ENCODE measurements at places on chromosomes 1 and 21. TPM values are rescaled to one million over a fixed set of nuclear protein-coding genes. Genes with fewer than 3 reads are reported as not detected.

DNA sequence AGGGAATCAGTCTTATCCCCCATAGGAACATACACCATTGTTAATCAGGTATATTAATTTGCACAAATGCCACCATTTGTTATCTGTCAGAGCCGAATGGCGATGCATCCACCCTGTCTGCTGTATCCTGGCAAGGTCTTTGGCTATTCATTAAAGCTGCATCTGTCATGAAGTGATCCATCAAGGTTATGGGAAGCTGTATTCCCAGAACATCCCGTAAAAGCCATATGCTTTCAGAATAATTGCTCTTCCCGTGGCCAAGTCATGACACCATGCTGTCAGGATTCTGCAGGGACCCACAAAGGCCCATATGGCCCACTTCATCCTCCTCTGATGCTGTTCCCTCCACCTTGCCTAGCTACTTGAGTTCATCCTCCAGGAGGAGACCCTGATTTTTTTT is 103.9 kb downstream of the RAVER2 start:
- no peak for DNase-seq

DNA sequence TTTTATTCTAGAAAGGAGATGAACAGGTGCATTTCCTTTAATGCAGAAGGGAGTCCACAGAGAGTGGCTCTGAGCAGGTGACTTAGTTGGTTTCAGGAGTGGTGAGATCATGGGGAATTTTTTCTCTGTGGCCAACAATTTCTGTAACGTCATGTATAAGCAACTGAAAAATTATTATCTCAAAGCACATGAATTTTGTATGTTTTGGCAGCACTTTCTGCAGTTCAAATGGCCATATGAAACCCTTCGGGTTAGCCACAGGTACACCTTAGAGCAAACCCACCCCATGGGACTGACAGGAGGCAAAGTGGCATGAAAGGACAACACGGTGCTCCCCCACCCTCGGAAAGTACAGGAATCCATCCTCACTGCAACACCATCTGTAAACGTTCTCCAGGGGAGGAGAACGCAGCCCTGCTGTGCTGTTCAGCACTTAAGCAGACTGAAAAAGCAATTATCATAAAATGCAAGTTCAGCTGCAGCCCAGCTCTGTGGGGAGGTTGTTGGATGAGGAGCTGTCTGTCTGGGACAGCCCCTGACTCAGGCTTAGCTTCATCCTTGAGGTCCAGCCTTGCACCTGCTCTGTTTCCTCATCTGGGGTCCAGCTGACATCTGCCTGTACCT is 55.8 kb upstream of the CLDN14 start:
- DNase-seq: no peak

DNA sequence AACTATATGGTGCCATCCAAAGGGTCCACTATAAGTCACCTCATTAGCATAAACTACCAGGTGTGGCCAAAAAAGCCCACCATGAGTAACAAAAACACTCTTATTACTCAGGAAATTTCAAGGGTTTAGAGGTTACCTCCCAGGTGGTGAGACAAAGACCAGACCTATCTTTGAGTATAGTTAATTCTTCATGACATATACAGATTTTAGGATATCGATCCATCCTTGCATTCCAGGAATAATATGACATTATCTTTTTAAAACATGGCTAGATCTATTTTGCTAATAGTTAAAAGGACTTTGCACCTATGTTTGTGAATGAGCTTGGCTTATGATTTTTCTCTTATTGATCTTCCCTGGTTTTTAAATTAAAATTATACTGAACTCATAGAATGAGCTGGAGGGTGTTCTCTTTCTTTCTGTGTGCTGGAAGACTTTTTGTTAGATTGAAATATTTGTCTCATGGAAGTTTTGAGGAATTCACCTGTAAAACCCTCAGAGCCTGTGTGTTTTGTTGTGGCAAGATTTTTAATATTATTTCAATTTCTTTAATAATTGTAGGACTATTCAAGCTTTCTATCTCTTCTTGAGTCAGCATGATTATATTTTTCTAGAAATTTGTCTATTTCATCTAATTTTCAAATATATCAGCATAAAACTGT is 138.7 kb upstream of the SLC45A1 start:
- no peak for DNase-seq

Gene RGL1
- 30.5 TPM for total RNA-seq

DNA sequence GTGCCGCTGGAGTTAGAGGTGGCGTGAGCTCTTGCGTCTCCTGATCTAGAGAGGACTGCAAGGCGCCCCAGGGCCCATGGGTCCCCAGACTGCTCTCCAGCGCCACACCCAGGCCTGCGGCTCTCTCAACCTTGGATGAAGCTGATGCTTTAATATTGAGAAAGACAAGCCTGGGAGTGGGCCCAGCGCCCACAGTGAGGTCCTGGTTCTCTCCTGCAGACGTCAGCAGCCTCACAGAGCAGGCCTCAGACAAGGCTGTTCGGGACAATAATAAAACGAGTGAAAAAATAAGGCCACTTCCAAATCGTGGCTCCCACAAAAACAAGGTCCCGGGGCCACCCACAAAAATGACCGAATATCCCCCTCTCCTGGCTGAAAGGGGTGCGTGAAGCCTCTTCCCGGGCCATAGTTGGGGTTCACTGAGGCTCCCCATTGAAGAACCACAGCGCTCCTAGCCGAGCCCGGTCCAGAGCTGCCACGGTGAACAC is 6.0 kb upstream of the DNMT3L start:
- DNase-seq: no peak

GRCh38 chr1:192967211-192967877 is 91.8 kb downstream of the UCHL5 start:
- DNase-seq: no peak

DNA sequence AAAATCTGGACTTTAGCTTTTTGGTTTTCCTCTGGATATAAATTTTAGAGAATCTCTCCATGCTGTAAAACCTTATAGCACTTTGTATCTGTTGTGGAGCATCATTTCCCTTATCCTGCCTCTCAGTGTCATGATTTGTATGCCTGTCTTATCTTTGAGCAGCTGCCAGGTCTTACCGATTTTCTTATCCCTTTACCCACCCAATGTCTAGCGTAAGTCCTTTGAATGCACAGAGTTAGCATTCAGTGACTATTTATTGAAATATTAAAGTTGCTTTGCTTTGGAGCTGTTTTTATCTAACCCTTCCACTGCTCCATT is 37.3 kb downstream of the CDC7 start:
- no peak for DNase-seq

DNA sequence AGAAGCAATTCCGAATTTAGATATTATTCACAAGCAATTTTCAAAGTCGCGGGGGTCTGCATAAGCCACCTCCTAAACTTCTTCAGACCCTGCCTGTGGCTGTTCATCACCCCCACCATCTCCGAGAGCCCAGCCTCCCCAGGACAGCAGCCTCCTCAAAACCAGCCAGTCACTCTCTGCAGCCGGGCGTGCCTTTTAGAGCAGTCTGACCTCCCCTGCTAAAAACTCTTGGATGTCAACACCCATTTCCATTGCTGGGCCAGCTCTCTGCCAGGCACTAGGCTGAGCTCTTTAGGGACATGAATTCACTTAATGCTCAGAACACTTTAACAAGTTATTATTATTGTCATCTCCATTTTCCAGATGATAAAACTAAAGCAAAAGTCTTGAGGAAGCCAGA is 11.7 kb downstream of the ADPRS start:
- no peak for DNase-seq

- DNase-seq: peak; percentile 20
These were observed 2.0 kb downstream of the COL24A1 start for GRCh38 chr1:86154571-86155050.

Gene CACNA1S
- total RNA-seq: 0.05 TPM

DNA sequence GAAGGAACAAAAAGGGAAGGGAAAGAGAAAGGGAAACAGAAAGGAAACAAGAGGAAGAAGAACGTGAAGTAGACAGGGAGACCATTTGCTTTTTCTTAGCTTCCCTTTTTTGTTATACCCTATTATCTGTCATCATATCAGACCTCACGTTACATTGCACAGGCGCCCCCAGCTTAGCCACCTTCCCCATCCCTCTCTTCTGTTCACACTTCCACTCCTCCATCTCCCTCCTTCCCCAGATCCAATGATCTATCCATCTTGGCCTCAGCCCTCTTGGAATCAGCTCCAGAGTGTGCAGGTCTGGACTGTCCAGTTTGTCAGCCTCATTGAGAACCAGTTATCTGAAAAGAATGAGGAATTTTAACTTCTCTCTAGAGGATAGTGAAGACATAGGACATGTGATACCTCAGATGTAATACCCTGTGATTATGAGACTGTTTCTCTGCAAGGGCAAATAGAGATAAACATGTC is 101.1 kb upstream of the ERRFI1 start:
- no peak for DNase-seq

DNA sequence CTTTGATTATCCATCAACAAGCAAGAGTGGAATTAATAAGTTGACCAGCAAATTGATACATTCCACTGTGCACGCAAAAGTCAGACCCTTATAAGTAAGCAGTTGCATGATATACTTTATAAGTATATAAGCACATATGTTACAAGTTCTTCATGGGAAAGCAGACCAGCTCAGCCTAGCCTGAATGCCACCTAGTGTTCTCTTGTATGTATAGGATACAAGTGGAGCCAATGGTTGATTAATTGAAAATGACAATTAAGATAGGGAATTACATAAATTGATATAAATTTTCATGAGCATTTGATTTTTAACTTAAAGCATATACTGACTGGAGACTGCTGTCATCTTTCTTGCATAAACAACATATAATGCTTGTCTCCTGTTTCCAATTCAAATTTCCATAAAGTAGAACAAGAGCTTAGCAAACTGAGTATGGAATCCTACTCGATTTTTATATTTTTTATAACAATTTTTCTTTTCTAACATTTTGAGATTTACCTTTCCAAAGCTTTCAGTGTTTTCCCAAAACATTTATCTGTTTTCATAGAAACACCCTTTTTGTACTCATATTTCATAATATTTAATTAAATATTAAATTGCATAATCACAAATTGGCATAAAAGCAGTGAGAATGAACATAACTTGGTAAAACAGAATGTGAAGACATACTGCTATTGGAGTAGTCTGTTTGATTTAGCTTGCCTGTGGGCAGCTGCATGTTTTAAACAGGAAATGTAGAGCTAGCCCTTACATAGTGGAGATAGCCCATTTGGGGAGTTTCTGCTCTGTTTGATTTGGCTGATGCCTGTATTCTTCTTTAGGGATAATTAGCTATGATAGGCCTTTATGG is 62.8 kb downstream of the MAGI3 start:
- DNase-seq: no peak

Gene LYPD8
- not detected for total RNA-seq

Gene LRRIQ3
- 0.29 TPM for total RNA-seq

GRCh38 chr1:215032911-215033526 is 49.5 kb upstream of the KCNK2 start:
- no peak for DNase-seq

Gene OR2G6
- 0.04 TPM for total RNA-seq

GRCh38 chr1:218557731-218558130 is 212.6 kb downstream of the TGFB2 start:
- no peak for DNase-seq

Gene ANXA9
- total RNA-seq: 1.2 TPM

DNA sequence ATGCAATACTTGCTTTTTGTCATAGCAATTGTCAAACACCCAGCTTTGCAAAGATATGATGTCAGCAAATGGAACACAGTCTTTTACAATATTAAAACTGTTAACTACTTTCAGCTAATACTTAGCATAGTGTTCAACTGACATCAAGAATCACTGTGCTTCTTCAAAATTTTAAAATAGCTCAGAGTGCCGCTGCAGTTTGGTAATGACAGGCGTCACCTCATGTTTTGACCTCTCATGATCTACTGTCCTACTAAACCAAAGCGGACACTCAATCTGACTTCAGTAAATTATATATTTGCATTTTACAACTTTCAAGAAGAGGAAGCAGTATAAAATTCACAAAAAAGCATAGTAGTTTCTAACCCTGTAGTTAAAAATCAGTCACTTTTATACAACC is 2.0 kb downstream of the FMO1 start:
- DNase-seq: no peak

GRCh38 chr1:22275626-22276395 is 132.9 kb upstream of the WNT4 start:
- DNase-seq: peak; percentile 81

Gene HSD11B1
- not detected for total RNA-seq

Gene NCAM2
- total RNA-seq: 34.0 TPM

GRCh38 chr1:101382135-101382534 is 145.3 kb downstream of the S1PR1 start:
- no peak for DNase-seq

- DNase-seq: no peak
These were observed 16.0 kb upstream of the LRIG2 start for GRCh38 chr1:113057006-113057405.

Gene ADGRL4
- total RNA-seq: 0.07 TPM

DNA sequence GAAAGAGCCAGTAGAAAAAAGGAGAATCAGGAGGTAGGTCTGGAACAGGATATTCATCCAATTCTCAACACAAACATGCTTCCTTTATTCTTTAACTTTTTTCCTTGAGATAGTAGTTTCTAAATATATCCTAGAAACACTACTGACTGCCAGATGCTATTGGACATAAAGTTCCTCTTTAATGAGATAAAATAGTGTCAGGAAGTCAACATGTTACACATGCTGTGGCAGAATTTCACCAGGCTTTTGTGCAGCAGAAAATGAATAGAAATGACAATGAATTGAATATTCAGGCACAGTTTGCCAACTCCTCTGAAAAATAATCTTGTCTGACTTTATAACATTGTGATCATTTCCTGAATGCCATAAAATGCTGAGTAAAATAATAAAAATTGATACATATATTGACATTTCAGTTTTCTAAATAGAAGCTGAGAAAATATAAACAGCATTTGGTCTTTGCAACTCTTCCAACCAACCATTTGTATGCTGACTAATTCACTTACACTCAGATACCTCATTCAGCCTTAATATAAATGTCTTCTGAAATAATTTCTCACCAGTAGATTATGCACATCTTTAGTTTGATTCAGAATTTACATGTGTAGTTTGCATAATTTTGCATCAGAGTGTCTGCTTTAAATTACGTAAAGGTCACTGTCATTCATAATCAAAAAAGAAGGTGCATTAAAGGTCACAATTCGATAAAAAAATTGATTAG is 486.1 kb upstream of the ADGRL2 start:
- DNase-seq: no peak

- DNase-seq: no peak
These were observed 312 bp downstream of the ARNT start for GRCh38 chr1:150876119-150876454.

Gene S100B
- total RNA-seq: 0.27 TPM

- DNase-seq: no peak
These were observed 7.1 kb upstream of the ZNF496 start for GRCh38 chr1:247338723-247339275.

GRCh38 chr1:22886211-22886610 is 86.5 kb downstream of the LACTBL1 start:
- DNase-seq: no peak
